ENCODE measurements at places on chromosomes 2 and 18.
A peak's percentile ranks its signal among the peaks of the same experiment; 100 is the strongest.

DNA sequence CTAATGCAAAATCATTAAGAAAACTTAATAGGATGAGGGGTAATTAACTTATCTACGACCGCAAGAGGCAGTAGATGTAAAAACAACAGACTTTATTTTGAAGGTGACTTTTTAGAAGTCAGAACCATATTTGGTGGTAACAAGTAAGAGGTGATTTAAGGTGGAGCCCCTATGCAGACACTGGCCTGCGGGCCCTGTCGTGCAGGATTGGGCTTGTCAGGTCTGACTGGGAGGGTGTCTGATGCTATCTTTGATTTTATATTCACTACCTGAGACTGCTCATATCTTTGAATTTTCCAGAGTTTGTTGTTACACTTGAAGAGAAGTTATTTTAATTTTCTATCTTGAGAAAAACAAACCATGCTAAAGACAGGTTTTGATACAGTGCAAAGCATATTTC, 29.1 kb upstream of the SCLY start:
- no peak for DNase-seq

DNA sequence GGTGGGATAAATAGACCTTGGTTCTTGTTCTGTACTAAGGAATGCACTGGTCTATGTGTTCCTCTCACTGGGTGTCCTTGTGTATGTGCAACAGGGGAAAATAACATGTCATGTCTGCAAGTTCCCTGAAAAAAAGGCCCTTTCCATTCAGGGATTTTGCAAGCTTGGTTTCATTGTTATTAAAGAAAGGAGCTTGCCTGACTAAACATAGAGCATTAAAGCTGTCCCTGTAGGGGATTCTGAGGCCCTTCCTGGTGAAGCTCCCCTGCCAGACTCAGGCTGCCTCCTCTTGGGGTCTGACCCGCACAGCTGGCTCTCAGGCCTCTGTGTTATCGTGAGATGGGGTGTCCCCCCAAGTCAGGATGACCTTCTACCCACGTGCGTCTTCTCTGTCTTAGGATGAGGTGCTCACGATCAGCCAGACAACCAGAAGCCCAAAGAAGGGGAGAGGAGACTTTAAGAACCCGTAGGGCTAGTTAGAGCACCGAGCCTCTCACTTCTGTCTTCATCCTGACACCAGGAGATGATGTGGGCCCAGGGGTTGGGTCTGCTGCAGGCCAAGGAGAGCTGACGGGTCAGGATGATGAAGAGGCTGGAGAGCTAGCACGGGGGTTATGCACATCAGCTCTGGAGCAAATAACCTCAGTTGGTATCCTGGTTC, 21.2 kb downstream of the CAPG start:
- no peak for DNase-seq

GRCh38 chr2:40374543-40375240, 77.2 kb downstream of the SLC8A1 start:
- DNase-seq, result no peak

- no peak for DNase-seq
Measured at GRCh38 chr2:62467475-62468321, 38.3 kb downstream of the TMEM17 start.

DNA sequence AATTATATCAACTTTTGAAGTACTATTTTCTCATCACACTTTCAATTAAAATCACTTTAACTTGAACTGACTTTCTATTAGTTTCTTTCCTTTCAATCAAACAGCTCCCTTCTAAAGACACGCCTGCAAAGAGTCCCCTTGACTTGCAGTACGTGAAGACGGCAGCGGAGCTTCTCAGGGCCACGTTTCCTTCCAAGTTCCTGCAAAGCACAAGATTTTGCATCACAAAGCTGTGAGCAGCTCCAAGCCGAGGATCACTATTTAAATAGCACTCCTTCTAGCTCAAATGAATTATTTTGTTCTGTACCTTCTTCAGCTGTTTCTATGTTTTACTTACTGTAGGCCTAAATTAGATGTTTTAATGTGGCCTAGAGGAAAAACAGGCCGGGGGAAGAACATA, 30.8 kb downstream of the SH3YL1 start:
- DNase-seq, result no peak

- DNase-seq, result no peak
Measured at GRCh38 chr2:43222475-43223309, 3.7 kb downstream of the ZFP36L2 start.

GRCh38 chr2:24123195-24123921, at the start of the genes FAM228B and PFN4:
Gene FAM228B (plus strand): TSS chr2:24123469. CDS start chr2:24124362, 893 bp downstream.
Gene PFN4 (minus strand): TSS chr2:24123334. CDS start chr2:24122535, 799 bp downstream.
- DNase-seq, result peak; percentile 85

- DNase-seq, result no peak
Measured at GRCh38 chr2:148896136-148896535, 21.1 kb downstream of the KIF5C start.

DNA sequence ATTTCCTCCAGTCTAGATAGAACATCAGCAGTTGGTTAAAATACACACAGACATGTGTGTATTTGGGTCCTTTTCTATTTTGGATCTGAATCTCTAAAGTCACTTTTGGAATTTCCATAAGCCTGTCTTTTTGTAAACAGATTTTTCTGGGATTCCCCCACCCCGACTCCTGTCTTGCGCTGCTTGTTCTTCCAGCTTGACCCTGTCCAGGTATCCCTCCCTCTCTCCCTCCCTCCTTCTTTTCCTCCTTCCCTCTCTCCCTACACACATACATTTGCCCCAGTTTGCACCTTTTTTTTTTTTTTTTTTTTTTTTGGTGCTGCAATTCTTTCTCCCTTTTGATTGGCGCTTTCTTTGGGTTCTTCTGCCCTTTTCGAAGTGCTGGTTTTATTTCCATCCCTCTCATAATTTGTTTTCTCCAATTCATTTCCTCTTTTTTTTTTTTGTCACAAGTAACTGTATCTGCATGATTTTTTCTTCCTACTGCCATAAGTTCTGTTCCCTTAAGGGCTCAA, 114.8 kb upstream of the SERTAD2 start:
- peak; percentile 12 for DNase-seq

DNA sequence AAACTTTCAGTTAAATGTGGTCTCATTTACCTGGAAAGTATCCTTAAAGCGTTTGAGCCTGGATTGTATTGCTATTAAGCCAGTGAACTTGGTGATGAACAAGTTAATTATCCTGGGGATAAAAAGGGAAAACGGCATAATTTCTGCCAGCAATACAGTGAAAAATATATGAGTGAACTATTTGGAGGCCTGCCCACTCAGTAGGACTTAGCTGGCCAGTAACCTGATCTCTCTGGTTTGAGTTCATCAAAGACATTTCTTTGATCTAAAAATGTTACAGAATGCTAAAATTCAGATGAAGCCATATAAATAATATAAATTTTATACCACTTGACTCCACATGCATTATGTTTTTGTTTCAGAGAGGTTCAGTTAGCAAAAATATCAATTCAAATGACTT, 241.1 kb upstream of the VWC2L start:
- DNase-seq, result no peak

DNA sequence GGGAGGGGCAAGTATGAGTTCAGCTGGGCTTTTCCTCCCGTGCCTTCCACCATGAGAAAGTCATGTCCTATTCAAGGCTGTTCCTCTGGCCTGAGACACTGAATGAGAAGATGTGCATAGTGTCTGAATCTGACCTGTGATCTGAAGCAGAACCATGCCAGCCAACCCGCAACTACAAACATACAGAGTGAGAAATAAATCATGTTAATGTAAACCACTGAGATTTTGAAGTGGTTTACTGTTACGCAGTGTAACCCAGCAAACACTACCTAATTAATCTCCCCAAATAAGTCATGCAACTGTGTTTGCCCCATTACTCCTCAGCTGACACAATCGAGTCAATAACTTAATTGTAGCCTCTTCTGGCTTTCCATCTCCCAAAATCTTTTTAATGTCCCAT, 49.2 kb downstream of the METTL4 start:
- no peak for DNase-seq

DNA sequence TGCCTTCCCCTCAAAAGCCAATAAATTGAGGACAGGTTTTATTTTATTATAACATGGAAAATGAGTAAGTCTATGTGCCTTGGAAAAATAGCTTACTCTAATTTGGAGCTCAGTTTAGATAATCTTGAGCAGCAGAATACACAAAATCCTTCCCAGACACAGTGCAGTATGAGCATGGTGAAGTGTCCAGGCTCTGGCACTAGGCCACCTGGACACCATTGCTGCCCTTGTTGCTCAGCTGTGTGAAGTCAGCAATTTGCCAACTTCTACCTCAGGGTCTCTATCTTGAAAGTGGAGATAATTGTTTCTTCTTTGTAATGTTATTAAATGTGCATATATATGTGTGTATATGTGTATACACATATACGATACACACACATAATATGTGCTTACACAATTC, 104.9 kb upstream of the CAVIN2 start:
- no peak for DNase-seq

DNA sequence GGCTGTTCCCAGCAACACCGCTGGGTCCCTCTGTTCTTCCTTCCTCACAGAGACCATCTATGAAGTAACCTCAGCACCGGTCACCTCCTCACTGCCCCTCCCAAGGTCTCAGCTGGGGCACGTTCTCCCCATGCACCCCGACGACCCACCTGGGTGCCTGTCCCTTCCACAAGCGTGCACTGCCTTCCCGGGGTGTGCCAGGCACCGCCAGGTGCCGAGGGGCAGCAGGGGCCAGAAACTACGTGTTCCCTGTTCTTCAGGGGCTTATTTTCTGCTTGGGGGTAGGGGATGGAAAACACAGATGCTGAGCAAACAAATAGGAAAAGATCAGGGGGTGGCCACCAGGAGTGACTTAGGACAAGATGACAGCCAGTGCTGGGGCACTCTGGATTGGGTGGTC, 30.4 kb upstream of the SEMA4C start:
- DNase-seq, result no peak

GRCh38 chr2:232492236-232492848, 4.7 kb upstream of the ECEL1 start:
- DNase-seq, result no peak

- peak; percentile 29 for DNase-seq
Measured at GRCh38 chr2:235135990-235136561, 184.3 kb downstream of the SH3BP4 start.

GRCh38 chr2:37337620-37338280, 6.7 kb upstream of the QPCT start:
- no peak for DNase-seq

DNA sequence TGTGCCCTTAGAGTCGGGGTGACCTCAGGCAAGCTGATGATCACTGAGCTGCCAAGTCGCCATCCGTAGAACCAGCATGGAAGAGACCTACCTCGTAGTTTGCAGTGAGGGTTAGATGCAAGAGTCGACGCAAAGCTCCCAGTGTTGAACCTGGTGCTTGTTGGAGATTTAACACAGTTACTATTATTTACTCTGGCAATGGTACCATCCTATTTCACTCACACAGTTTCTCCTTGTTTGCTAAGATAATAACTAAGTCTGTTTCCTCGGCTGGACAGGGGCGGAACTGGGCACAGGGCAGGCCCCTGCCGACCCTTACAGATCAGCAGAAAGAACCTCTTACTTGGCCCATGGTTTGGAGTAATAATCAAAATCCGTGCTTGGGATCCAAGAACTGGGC, 85.5 kb downstream of the ACAA2 start:
- DNase-seq, result no peak

- DNase-seq, result no peak
Measured at GRCh38 chr2:138137949-138138348, 173.7 kb downstream of the HNMT start.

DNA sequence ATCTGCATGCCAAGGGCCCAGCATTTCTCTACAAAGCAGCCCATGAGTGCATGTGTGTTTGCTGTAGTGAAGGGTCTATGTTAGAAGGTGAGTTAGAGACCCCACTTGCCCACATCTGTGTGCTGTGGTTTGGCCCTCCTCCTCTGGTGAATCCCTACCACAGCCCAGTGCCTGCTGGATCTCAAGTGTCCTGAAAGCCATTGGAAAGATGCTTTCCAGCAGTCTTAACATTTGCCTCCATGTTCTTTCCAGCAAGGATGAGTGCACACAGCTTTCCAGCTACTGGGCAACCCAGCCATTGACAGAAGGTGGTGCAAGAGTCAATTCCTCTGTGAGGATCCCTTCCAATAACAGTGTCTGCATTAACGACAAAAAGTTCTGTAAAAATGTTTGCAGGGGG, 13.6 kb downstream of the CRIM1 start:
- no peak for DNase-seq

GRCh38 chr18:9404565-9405060, 70.0 kb downstream of the TWSG1 start:
- DNase-seq, result no peak

GRCh38 chr2:169110916-169111315, 41.6 kb downstream of the DHRS9 start:
- no peak for DNase-seq

DNA sequence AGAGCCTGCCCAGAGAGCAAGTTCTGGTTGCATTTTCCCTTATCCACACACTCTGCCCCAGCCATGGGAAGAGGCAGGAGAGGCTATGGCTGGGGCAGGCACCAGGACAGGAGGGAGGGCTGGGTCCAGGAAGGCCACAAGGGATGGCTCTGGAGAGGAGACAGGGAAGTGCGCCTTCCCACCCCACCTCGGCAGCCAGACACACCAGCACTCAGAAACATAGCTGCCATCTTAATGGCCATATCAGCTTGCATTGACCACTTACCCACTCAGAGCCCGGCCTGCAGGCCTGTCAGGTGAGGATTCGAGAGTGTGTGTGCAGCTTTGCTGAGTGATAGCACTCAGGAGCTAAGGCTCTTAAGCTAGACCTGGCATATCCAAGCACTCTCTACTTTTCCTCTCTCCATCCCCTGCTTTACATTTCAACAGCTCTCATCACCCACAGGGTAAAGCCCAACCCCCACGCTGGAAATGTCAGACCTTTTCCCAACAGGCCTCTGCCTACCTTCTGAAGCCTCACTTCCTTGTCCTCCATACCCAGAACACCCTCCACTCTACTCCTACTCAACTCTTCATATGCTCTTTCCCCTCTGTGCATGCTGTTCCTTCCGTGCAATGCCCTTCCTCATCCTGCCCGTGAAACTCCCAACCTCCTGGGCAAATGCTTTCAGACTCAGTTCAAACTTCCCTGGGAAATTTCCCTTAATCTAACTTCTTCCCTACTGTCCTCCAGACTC, 147.9 kb downstream of the TNS1 start:
- no peak for DNase-seq

- no peak for DNase-seq
Measured at GRCh38 chr18:72329533-72329932, 214.6 kb downstream of the CBLN2 start.
